Activated T-helper 1 cell treated with Interleukin-2 at 50 U/mL for 16 hours (primary cell): ENCODE measurements at places on chromosomes 2 and 18.

- DNase-seq, result no peak
These were observed 96.0 kb downstream of the ACKR3 start for GRCh38 chr2:236665572-236666118.

DNA sequence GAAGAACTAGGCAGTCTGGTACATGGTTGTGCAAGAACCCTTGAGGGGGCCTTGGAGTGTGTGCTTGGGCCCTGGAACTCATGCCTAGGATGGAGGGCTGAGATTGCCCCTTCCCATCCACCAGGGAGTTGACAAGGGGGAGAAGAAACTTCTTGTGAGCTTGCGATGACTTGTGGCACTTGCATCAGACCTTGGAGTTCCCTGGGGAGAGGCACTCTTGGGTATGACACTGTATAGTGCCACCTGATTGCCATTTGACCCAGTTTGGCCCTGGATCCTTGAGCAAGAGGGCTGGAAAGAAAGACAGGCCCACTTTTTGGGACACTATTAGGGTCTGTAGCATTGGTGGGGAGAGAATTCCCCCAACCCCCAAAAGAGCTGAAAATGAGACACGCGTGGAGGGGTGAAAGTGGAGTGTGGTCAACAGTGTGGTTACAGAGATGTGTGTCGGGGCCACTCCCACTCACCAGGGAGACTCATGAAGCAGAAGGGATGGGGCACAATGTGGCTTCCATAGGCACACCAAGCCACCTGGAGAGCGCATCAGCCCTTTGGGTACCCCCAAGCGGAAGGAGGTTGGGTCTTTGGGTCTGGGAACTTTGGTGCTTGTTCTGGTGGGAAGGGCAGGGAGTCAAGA lies 101.3 kb downstream of the MSH2 start:
- DNase-seq, result no peak

DNA sequence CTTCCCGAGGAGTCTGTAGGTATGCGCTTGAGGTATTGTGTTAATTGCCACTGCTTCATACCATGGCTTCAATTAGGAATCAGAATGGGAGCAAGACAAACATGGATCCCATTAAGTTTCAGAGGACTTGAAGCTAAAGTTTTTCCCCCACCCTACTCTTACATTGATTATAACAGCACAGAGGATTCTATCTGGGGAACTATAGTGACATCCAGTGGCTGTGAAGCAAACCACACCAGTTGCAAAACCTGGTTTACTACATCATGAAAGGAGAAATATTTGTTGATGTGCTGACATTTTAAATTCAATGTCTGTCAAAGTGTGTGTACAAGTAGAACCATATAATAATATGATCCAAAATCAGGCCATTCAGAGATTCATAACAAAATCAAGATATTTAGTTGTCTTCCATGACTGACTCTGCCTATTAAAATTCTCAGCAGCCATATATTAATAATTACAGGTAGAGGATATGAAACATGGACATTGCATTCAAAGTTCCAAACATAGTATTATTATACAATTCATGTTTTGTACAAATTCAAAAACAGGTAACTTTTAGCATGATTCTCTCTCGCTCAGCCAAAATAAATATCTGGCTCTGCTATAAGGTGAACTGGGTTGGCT lies 82.9 kb downstream of the GRB14 start:
- DNase-seq, result no peak

GRCh38 chr2:187851955-187852561 lies 297.8 kb upstream of the TFPI start:
- DNase-seq, result no peak

GRCh38 chr2:69954084-69954483 lies 7.3 kb downstream of the ASPRV1 start:
- no peak for DNase-seq

DNA sequence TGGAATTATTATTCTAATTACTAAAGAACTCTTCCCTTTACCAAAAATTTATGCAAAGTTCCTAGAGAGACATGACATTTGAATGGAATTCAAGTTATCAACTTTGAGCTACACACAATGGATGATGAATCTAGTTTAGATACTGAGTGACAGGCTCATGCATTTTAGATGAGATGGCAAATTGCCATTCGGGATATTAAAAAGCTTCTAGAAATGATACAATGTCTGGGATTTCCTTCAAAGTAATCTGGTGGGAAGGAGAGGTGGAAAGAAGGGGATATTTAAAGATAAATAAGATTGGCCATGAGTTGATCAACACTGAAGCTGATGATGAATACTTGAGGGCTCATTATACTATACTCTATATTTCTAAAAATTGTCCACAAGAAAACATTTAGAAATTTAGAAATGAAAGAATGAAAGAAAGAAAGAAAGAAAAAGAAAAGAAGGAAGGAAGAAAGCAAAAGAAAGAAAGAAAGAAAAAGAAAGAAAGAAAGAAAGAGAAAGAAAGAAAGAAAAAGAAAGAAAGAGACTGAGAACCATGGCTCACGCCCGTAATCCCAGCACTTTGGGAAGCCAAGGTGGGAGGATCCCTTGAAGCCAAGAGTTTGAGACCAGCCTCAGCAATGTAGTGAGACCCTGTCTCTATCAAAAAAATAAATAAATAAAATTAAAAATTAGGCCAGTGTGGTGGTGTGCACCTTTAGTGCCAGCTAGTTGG lies 62.6 kb upstream of the NEDD4L start:
- DNase-seq, result no peak

DNA sequence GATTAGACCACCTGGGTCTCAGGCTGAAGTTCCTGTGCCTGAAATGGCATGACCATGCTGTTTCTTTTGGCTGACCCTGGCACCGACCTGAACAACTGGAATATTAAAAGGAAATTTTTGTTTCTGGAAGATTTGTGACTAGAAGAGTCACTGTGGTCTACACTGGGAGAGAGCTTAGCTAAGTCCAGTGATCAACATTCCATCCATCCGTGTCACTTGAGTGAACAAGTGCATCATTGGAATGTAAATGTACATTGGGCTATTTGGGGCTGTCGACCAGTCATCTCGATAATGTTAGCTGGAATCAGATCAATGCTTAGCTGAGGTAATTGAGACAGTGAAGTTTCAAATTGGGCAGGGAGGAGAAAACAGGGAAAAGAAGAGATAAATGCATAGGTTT lies 95.4 kb upstream of the CCDC85A start:
- no peak for DNase-seq

DNA sequence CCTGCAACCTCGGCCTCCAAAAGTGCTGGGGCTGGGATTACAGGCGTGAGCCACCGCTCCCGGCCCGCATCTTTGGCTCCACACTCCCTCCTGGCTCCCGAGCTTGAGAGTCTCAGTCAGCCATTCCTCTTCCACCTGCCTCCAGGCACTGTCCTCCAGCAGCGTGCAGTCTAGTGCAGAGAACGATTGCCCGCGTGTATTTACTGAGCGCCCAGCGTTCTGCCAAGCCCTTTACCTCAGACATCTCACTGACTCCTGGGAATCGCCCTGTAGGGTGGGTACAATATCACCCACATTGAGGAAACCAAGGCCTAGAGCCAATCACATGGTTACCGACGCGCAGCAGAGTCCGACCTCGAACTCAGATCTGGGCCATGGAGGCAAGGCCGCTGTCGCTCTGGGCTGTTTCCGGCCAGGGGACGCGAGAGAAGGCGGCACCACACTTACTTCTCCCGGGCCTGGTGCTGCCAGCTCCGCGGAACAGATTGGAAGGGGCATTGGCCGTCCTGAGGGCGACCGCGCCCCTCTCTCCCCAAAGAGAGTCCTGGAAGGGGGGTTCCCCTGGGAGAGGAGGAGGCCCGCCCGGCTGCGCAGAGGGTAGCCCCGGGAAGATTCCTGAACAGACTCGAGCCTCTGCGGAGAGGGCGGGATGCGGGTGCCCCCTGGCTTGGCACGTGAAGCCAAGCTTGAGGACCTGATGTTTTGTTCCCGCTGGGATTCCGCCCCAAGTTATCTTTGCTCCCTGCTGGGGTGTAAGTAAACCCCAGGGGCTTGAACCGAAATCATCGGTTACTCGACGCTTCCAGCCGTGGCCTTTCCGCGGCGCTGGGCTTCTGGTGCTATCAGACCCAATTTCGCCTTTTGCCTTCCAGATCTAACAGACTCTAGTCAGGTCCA lies 5.2 kb upstream of the DLX2 start:
- DNase-seq, result no peak

GRCh38 chr2:17573085-17573803 lies 32.7 kb downstream of the VSNL1 start:
- no peak for DNase-seq

DNA sequence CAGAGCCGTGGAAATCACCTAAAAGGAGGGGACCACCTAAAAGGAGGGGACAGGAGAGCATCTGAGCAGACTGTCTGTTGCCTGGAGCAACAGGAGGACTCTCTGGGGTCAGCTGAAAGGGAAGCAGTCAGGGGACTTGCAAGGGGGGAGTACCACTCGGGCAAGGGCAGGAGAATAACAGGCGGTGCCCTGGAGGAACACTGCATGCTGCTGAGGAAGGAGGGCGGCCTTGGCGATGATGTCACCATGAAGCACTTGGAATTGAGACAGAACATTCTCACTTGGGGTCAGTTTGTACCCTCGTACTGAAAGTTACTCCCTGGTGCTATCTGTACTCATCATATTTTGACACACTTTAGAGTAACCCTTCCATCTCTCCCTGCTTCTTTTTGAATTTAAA lies 18.4 kb downstream of the SIX3 start:
- DNase-seq, result no peak

- no peak for DNase-seq
These were observed 95.4 kb downstream of the GLI2 start for GRCh38 chr2:120831086-120831485.

DNA sequence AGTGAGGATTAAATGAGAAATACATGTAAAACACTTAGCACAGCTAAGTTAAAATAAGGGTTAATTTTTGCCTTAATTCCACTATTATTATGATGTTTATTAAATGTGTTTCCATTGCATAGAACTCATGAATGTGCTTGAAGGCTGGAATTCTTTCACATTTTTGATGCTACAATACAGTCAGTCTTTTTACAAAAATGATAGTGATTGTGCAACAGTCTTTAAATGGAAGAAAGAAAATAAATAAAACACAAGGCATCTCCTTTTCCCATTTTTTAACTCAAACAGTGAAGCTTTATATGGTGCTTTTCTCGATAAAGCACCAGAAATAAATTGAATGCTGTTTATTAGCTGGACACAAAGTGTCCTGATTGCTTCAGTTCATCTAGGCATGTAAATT lies 123.9 kb downstream of the MAP2 start:
- DNase-seq, result no peak

DNA sequence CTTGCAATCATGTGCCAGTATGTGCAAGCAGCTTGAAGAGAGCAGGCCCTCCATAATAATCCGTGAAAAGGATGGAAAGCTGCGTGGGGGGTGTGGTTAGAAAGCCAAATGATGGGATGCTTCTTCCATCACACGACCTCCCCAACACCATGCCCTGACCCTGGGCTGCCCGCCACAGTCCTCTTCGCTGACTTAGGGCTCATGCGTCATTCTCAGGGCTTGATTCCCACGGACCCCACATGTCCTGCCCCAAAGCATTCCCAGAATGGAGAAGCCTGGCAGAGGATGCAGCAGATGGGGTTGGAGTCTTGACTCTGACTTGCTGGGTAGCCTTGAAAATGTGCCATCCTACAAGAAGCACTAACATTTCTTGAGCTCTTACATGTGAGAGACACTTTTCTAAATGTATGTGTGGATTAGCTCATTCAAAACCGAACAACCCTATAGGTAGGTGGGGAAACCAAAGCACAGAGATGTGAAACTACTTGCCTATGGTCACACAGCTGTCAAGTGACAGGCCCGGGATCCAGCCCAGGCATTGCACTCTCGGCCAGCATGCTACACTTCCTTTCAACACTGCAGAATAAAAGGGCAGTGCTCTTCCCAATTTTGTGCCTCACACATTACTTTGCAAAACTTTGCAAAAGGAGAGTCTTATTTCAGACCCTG lies 3.7 kb downstream of the TNS1 start:
- no peak for DNase-seq

DNA sequence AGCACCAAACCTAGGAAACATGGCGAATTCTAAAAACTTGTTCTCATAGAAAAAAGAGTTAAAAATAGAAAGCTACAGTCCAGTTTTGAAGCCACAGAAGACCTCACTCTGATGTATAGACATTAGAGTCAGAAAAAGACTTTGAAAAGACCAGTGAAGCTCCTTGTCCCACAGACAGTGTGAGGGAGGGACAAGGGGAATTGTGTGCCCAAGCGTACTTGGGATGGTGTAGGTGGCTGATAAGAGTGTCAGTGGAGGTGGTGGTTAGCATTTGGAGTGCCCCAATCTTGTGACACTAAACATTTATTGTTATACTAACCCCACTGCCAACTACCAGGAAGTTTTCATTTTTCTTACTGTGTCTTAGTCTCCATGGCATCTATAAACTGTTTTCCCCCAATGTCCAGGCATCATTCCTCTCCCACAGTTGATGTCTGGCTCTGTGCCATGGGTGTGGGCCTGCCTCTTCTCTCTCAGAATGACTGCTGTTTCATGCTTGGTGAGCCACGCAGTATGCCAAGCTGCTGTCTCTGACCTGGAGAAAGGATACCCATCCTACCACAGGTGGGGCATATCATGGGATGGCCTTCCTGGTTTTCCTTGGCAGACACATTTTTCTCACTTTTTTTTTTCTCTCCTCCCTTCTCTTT lies 161.4 kb downstream of the RPIA start:
- DNase-seq, result no peak

GRCh38 chr2:10918661-10919409 lies 7.1 kb downstream of the KCNF1 start:
- DNase-seq, result no peak

GRCh38 chr2:120791962-120792297 lies 56.3 kb downstream of the GLI2 start:
- DNase-seq, result no peak

DNA sequence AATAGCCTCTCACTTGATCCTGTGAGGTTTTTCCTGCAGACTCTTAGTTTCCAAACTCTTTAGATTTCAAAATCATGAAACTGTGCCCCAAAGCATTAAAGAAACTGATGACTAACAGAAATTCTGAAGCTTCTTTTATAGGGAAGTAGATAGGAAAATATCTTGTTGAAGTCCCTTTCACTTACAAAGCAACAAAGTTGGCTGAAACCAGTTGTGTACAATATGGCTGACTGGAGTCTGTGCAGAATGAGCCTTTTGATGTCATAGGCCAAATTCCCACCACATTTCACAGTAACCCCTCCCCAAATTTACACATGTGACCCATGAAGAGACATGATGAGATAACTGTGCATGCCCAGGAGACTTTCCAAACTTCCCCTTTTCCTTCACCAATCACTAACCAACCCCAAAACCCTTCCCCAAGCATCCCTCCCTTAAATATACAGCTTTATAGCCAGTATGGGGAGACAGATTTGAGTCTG lies 61.7 kb upstream of the NCK2 start:
- DNase-seq, result no peak

DNA sequence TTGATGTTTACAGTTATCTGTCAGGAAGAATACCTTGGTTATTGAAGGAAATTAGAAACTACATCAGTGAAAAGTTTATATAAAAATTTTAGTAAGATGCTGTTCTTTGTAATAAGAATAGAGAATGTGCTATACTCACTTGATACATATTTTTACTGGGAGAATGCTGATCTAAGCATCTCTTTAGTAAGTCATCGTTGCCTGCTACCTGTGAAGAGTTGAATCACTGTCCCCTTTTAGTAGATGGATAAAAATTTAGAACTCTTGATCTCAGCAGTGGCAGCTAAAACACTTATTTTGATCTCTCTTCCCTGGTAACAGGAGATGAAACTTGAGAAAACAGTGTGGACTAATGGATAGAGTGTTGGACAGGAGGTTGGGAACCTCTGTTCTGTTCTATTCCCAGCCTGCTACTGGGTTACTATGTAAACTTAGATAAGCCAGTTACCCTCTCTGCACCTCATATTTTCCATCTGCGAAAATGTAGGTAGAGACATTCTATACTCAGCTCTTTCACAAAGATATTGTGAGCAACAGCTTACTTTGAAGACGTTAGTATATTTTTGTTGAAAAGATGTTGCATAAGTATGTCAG lies 100.3 kb downstream of the FEZ2 start:
- no peak for DNase-seq
